GM12865 (cell line): ENCODE measurements at places on chromosomes 3 and 15.
A peak's percentile ranks its signal among the peaks of the same experiment; 100 is the strongest.

- DNase-seq = no peak
These were observed 227.7 kb downstream of the FOXP1 start for GRCh38 chr3:71355862-71356261.

GRCh38 chr3:153903430-153903829 lies 217.8 kb upstream of the ARHGEF26 start:
- no peak for DNase-seq

DNA sequence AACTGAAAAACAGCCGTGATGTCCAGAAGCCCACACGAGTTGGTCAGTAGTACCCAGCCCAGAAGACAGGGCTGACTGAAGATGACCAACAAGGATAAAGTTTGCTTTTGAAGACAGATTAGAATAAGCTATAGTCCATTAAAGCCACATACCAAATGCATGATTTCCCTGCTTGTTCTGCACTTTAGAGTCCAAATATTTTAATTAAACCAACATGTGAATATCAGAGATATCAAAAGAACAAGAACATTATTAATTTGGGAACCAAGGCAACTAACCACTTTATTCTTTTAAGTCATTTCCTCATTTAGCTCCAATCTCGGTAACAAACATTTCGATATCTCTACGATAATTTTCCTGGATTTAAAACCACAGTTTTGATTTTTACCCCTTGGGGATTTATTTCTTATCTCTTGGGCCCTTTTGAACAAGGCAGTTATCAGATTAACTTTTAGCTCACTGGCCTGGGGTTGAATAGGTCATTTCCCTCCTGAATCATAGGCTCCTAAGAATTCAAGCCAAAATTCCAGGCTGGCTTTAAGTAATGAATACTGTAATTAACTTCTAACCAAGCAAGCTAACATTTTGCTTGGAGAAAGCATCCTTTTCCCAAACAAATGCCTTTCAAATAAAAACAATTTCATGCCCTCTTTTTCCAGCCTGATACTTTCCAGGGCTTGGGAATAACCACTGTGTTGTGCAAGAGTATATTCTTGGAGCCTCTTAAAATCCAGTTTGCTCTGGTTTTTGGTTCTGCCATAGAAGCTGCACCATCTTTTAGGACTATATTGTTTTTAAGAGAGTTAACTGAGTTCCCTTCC lies 102.9 kb upstream of the NR2E3 start:
- no peak for DNase-seq

DNA sequence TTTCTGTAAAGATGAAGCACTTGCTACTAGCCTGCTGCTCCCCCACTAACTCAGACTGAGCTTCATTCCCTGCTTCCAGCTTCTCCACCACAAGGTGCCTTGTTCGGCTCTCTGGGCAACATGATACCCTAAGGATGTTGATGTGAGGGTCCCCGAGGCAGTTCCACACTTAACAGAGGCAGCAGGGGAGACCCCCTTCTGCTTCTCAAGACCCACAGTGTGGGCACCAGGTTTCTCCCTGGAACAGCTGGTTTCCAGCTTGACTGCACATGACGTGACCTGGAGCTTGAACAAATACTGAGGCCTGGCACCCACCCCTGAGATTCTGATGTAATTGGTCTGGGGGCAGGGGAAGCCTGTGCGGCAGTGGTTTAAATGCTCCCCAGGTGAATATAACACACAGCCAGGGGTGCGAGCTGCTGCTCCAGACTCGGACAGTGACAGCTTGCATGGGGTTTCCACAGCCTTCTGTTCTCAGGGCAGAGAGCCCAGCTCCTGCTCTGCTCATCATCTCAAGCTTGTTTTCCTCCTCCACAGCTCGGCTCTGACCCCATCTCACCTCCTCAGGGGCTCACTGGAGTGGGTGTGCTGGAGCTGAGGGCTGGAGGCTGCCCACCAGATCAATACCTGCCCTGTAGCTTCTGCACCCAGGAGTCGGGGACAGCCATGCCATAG lies 95.0 kb upstream of the HACD2 start:
- DNase-seq = no peak

- DNase-seq = no peak
These were observed 6.7 kb downstream of the CX3CR1 start for GRCh38 chr3:39273119-39273518.

DNA sequence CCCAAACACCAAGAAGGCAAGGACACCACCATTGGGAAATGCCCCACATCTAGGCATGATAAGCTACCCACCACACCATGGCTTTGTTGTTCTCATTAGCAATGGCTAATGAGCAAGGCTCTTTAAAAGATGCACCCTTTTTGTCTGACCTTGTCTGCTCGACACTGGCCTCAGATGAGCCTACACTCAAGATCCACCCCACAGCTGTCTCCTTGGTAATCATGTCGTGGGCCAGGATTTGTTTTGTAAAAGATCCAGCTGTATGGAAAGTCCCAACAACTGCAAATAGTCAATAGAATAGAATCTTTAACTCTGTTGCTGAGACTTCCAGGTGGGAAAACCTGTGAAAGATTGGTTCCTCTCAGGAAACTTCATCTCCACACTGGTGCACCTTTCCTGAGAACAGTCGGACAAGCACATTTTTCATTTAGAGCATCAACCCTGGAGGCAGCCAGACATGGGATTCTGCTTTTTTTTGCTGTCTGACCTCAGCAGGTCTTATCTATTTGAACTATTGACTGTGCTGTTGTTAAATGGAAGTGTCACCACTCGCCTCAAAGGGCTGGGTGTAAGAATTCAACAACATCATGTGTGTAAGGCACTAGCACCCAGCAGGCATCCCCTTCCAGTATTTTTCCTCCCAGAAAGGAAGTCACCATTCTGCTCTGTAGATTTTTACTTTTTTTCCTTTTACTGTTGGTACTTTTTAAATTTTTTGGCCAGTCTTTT lies 35.5 kb downstream of the DUT start:
- DNase-seq = no peak

- DNase-seq = peak; percentile 37
These were observed 283.9 kb upstream of the THBS1 start for GRCh38 chr15:39296955-39297354.

- DNase-seq = no peak
These were observed 373.3 kb downstream of the GAP43 start for GRCh38 chr3:115996420-115997108.

DNA sequence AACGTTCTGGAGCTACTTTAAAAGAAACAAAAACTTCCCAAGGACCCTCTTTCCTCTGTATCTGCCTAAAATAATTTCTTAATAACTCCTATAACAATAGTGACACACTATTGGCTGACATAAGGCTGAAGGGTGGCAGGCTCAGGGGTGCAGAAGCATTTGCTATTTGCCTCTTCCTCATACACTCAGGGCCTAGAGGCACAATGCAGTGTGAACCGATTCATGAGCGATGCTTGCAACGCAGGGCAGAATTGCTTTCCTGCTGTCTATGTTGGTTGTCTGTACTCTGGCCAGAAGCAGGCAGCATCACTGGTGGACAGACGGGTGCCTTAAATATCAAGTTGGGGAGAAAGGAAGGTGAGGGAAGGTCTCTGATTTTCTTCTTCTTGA lies 157.4 kb downstream of the AGBL1 start:
- no peak for DNase-seq

- DNase-seq = no peak
These were observed 11.4 kb downstream of the ZFAND6 start for GRCh38 chr15:80070840-80071239.

DNA sequence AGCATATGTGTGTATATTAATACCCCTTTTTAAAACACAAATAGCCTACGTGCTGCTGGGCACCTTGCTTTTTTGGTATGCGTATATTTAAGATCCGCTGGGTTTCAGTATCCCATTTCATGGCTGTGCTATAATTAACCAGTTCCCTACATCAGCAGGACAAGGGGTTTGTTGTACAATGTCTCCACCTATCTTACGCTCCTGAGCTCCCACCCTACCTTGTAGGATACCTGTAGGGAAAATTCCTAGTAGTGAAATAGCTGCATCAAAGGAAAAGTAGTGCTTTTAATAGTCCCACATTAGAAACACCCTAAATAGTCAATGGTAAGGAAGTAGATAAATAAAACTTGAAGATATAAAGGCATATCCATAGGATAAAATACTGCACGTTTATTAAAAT lies 1.4 kb downstream of the MAP6D1 start:
- no peak for DNase-seq

GRCh38 chr3:94272016-94272415 lies 209.2 kb downstream of the NSUN3 start:
- DNase-seq = no peak

GRCh38 chr3:112561484-112561733 lies 353 bp downstream of the ATG3 start:
- DNase-seq = no peak
